ENCODE measurements at places on chromosomes 2 and 18.
A peak's percentile ranks its signal among the peaks of the same experiment; 100 is the strongest.

- no peak for DNase-seq
Observed at GRCh38 chr2:50748671-50749070, 283.3 kb downstream of the NRXN1 start.

- DNase-seq = no peak
Observed at GRCh38 chr2:207467716-207468347, 61.9 kb upstream of the CREB1 start.

GRCh38 chr2:77179297-77179696, 342.9 kb downstream of the LRRTM4 start:
- DNase-seq = no peak

DNA sequence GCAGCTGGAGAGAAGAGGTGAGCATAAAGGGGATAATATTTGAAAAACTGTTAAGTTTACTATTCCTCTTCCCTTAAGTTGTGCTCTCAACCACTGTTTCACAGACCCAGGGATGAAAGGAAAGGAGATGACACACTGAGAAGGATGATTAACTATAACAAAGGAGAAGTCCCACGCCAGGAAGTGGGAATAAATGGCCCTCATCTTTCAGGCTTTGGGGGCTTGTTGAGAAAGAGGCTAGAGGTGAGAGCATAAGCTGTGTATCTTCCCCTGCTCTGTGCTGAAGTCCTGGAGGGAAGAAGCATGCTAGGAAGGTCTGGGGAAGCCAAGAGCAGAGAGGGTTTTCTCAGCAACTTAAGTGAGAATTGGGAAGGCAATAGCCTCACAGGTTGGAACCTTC, 399.1 kb upstream of the ATP5MC3 start:
- no peak for DNase-seq

- no peak for DNase-seq
Observed at GRCh38 chr2:82796132-82796531, 1662.9 kb downstream of the SUCLG1 start.

GRCh38 chr2:157107460-157107859, 150.0 kb upstream of the GALNT5 start:
- DNase-seq = no peak

DNA sequence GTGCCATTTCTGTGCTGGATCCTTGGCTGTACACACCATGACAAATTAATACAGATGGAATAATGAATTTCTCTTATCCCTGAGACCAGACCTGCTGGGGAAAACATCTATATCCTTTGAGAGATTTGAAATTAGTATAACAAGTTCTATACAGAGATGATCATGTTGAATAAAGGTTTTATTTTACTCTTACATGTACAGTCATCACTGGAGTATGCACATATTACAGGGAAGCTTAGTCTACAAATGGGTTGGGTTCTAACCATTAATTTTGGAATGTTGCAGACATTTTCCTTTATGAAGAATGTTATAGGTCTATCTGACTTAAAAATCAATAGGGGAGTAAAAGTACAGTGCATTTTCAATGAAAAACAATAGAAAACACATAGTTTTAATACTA, 29.9 kb upstream of the MMADHC start:
- no peak for DNase-seq

- no peak for DNase-seq
Observed at GRCh38 chr2:147600646-147601045, 244.2 kb upstream of the ACVR2A start.

GRCh38 chr2:125959047-125959446, 696.9 kb upstream of the GYPC start:
- no peak for DNase-seq

DNA sequence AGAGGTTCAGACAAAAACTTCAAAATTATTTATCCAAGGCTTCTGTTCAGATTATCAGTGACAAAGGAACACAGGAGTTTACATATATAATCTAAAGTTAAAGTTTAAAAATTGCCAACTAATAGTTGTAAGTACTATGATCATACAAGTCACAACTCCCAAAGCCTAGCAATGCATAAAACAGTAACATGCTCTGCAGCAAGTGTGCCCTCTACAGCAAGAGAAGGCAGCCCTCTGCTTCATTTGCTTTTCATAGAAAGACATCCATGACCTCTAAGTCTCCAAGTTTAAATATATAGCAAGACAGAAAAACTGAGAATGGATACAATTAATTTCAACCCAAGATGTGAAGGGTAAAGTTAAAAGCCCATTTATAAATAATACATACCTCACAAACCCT, 13.3 kb downstream of the RAB1A start:
- DNase-seq = no peak

GRCh38 chr2:30172627-30173026, 25.8 kb downstream of the YPEL5 start:
- no peak for DNase-seq

DNA sequence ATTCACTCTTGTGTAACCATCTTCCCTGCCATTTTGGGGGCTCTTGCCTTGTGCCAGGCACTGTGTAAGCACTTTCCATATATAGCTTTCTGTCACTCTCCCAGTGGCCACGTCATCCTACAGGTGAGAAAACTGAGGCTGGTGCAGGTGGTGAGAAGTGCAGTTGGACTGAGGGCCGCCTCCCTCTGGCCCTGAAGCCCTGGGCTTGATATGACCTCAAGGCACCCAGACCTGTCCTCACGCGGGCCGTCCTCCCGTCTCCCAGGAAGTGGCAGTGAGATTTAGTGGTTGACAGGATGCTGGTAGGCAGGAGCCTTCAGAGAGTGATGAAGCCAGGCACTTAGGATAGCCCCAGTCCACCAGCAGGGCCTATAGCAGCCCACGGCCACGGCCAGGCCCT, 30.5 kb downstream of the MAL start:
- DNase-seq = no peak

DNA sequence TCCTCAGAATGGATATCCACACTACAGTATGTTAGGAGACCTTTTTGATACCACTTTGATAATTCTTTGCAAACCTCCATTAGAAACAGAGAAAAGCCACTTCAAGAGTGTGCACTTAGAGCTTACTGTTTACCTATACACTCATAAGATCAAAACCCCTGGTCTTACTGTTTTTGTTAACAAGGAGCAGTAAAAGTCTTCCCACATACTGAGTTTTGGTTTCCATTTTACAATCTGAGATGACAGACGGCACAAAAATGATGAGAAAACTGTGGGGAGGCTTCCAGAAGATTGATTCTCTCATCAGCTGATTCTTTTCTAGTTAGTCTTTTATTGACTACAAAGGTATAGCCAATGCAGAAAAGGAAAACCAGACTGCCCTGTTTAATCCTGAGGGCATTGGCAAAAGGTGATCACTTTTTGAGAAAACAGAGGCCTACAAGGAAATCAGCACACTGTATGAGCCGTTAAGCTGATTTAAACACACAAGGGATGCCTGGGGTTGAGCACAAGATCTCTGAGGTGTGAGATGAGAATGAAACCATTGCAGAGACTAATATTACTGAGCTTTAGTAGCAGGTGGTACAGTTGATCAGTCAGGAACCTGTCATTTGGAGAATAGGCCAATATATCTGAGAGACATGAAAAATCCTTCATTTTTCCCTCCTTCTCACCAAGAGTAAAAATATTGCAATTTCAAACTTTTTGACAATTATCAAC, 368.6 kb downstream of the GRB14 start:
- no peak for DNase-seq

DNA sequence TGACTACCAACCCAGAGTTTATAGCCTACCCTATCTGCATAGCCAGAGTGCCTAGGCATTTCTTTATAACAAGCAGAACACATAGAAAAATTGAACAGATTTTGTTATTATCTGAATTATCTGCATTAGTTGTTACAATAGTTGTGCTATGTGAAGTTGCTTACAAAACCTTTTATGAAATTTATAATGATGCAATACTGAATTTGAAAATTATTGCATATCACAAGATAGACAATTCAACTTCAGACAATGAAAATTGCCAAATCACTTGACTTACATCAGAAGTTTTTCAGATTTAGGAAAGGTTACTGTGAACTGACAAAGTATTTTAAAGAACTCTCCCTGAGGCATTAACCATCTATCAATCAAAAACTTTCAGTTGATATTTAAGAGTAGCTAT, 437.9 kb upstream of the PIK3C3 start:
- DNase-seq = no peak

DNA sequence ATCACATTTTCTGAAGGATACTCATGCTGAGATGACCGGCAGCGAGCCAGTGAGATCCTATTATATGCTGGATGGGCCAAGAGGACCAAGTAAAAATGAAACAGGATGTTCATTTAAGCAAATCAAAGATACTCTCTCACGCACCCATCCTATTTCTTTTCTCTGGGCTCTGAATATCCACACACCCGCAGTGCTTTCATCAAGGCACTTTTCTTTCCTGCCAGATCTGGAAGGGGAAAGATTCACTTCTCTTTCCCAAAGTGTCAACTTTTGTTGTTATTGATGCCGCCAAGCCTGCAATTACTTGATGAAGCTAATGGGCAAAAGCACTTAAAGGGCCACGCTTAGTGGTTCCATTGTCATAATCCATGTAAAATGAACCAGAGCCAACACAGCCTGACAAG, 191.9 kb upstream of the CHAC2 start:
- DNase-seq = no peak

DNA sequence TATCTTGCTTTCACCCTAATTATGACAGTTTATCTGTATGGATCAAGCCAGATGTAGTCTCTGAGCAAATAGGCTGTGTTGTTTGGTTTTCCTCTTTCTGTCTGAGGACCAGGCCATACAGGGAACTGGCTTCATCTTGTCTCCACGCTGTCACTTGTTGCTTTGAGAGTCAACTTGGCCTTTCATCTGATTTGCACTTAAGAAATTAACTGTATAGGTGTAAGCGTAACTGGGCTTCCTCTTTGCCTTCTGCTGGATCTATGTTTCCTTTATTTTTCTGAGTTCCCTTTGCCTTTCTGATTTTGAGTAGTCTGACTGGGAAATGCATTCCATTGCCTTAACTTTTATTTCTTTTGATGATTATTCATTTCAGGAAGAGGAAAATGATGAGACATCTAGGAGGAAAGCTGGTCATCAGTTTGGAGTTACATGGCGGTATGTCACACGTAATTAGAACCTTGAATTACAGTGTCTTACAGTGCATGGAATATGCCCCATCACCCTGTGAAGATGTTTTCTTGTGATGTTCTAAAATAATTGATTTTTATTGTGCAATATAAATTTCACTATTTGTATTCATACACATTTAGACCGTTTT, 17.4 kb downstream of the PTCD3 start:
- no peak for DNase-seq

DNA sequence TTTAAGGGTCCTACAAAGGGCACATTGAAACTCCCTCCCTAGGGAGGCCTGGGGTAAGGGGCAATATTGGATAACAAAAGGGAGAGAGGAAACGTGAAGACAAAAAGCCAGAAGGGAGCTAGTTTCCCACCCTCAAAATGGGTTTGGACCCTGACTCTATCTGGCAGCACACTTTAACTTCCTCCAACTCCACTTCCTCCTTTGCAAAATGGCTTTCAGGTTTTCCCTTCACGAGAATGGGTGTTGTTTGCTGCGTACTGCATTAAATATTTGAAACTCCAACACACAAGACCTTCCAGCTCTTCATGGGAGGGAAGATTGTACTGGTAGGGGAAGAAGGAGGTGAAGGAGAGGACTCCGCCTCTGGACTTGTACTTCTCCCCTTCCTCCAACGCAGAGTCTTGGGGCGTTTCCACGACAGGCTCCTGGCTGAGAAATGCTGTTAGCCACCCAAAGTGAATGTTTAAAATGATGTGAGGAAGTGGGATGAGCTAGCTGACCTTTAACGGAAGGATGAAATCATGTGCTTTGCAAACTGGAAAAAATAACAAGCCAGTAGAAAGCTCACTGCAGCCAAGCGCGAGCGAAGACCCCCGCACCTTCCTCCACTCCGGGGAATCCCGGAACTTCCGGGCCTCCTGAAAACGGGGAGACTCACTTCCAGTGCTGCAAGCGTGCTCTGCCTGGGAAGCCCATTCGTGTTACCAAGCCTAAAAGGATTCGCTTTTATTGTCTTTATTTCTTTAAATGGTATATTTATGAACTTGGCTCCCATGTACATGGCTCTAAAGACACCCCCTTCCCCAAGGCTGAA, 85.6 kb downstream of the VIT start:
- DNase-seq = no peak

- no peak for DNase-seq
Observed at GRCh38 chr2:226190479-226191252, 609.0 kb downstream of the IRS1 start.

- peak; percentile 38 for DNase-seq
Observed at GRCh38 chr2:37672104-37672869, 845 bp upstream of the CDC42EP3 start.

DNA sequence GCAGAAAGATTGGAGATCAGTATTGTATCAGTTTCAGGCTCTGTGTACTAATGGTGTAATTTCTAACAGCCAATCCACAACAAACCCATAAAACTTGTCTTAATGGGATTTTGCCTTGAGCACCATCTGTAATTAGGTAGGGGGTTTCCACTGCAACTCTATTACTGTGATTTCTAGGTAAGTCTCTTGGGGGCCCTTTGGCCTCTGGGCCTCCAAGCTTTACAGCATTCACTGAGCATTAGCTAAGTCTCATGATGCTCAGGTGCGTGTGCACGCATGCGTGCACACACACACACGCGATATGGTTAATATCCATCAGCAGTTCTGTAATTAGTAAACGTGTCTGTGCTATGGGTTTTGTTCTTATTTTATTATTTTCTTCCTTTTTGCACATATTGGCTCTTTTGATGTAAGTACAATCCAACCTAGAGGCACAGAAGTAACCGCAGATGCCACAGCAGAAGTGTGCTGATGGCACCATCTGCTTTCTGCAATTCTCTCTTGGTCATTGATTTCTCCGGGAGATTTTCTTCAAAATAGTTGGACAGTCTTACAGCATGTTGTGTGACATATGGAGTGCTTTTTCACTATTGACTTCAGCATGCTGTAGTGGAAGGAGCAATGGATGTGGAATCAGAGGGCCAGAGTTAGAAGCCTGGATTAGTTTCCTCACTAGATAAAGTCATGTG, 592.0 kb downstream of the LRRTM4 start:
- no peak for DNase-seq

GRCh38 chr18:31711365-31712172, 27.2 kb upstream of the B4GALT6 start:
- DNase-seq = no peak

DNA sequence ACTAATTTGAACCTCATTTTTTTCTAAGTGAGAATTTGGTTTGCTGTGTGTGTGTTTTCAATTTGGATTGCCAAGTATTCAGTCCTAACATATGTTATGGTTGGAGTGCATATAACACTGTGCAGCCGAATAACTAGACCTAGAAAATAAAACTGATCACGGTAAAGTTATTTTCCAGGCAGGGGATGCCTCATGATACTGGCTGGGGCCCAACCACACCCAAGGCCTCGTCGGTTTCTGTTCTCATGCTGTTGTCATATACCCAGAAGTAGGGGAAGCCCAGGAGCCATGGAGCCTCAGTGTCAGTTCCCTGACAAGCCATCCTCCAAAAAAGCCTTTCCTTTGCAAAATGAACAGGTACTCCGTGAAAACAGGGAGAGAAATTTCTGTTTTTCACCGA, 160.2 kb downstream of the GBX2 start:
- DNase-seq = no peak

GRCh38 chr2:141933226-141933625, 197.6 kb downstream of the LRP1B start:
- DNase-seq = no peak

GRCh38 chr2:10794876-10795275, 17.7 kb downstream of the PDIA6 start:
- no peak for DNase-seq
